Activated naive CD8-positive, alpha-beta T cell treated with anti-CD3 and anti-CD28 coated beads for 36 hours (primary cell): ENCODE measurements at places on chromosomes 11 and 22. TPM values are rescaled to one million over a fixed set of nuclear protein-coding genes. Genes with fewer than 3 reads are reported as not detected.

DNA sequence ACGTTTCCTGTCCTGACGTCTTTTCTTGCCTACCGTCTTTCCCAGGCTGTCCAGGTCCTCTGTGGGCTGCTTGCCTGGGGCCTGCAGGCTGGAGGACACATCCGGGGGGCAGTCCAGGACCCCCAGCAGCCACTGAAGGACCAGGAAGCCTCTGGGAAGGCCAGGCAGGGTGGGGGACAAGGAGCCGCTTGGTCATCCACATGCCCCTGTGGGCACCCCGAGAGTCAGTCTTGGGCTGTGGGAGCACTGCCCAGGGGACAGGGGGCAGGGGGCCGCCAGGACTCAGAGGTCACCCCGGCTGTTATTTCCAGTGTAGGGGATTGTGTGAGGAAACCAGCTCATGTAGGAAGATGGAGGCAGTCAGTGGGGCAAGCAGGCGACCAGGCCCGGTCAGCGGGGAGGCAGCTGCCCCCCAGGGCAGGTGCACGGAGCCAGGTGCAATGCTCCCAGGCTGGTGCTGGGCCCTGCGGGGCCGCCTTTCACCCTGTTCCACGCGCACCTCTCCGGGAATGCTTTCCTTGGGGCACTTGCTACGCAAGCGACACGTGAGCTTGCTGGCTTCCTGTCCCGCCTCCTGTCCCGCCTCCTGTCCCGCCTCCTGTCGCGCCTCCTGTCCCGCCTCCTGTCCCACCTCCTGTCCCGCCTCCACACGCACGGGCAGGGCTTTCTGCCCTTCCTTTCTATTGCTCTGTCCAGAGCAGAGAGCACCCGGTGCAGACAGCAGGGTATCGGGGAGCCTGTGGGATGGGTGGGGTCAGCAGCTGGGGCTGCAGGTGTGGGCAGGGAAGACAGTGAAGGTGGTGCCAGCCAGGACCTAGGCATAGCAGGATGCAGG lies 39.5 kb downstream of the MUC5B start:
- DNase-seq, result peak; percentile 89
- H3K27ac ChIP-seq, result peak overlapping the region; percentile 89
- no peaks in the 10 kb centered on the region for H3K27me3 ChIP-seq
- peak overlapping the region; percentile 84 for H3K4me3 ChIP-seq

CD82 gene
- 343 TPM for total RNA-seq

DNA sequence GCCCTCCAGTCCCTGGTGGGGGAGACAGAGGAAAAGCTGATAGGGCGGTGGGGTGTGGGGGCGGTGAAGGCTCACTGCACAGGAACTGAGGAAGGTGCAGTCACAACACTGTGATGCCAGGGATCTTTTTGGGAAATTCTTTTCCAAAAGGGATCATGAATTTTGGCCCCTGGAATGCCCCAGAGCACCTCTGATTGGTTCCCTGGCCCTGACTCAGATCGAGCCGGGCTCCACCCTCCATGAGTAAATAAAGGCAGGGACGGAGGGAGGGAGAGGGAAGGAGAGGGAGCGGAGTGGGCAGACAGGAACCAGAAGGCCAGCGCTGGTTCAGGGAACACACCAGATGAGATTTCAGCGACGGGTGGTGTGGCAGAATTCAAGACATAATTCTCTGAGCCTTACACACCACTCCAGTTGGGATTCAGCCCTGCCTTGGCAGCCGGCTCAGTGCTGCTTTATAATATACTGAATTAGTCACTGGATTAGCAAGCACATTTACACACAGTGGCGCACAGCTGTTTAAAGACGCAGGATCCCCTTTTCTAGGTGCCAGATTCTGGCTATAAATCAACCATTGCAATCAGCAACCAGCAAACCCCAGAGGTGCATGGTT lies 80.3 kb downstream of the ETS1 start:
- peaks cover 86% of the 10 kb centered on the region for H3K36me3 ChIP-seq
- H3K4me3 ChIP-seq, result peak overlapping the region; percentile 80
- peak; percentile 49 for DNase-seq
- H3K27me3 ChIP-seq, result no peaks in the 10 kb centered on the region

GRCh38 chr11:113553235-113553634 lies 78.0 kb upstream of the DRD2 start:
- no peaks in the 10 kb centered on the region for H3K36me3 ChIP-seq
- no peak overlapping the region for H3K4me3 ChIP-seq
- H3K4me1 ChIP-seq, result no peaks in the 10 kb centered on the region
- DNase-seq, result no peak

DEPDC7 gene
- 3.4 TPM for total RNA-seq

- H3K4me3 ChIP-seq, result peak overlapping the region; percentile 88
- H3K27ac ChIP-seq, result peak overlapping the region; percentile 89
- DNase-seq, result no peak
- peaks cover 58% of the 10 kb centered on the region for H3K4me1 ChIP-seq
- H3K27me3 ChIP-seq, result no peaks in the 10 kb centered on the region
These were observed 2.9 kb downstream of the BCR start for GRCh38 chr22:23183061-23183698.

HEPN1 gene
- not detected for total RNA-seq

DNA sequence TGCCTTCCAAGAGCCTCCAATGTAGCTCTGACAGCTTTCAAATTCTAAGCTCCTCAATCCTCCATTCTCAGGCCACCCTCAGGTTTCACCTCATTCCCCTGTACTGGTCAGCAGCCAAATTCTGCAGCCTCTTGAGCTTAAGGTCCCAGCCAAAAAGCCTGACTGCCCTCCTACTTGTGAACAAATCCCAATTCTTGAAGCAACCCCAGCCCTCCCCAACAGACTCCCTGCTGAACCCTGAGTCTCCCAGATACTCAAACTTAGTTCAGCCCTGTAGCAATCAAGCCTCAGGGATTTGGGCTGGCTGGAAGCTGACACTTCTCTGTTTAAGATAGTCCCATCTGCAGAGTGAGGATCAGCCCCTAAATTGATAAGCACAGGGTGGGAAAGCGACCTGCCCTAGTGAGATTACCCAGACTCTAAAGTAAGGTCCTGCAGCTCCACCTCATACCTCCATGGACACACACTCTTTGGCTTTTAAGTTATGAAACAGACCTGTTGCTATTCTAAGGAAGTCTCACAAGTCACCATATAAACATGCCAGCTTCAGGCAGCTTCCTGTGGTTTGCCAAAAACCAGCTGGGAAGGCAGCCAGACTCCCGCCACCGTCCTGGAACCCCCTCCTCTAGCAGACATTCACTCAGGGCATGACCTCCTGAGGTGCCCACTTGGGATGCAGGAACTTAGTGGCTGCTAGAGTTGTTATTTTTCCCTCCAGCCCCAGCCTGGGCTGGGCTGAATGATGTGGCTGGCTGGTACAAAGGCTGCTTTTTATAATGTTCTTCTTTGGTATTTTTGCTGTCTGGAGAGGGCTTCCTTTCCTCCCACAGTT lies 82.5 kb upstream of the PICALM start:
- H3K4me1 ChIP-seq, result peaks cover 17% of the 10 kb centered on the region
- no peak overlapping the region for H3K4me3 ChIP-seq
- no peak for DNase-seq
- no peaks in the 10 kb centered on the region for H3K27me3 ChIP-seq
- H3K36me3 ChIP-seq, result no peaks in the 10 kb centered on the region

OR4A16 gene
- not detected for total RNA-seq

- peaks cover 11% of the 10 kb centered on the region for H3K36me3 ChIP-seq
- H3K4me3 ChIP-seq, result no peak overlapping the region
- H3K27me3 ChIP-seq, result no peaks in the 10 kb centered on the region
- no peak overlapping the region for H3K27ac ChIP-seq
- H3K4me1 ChIP-seq, result peaks cover 1% of the 10 kb centered on the region
- DNase-seq, result no peak
These were observed 7.4 kb downstream of the RAB38 start for GRCh38 chr11:88167853-88168252.

GRCh38 chr11:2482745-2483144 lies 37.9 kb downstream of the KCNQ1 start:
- H3K27me3 ChIP-seq, result no peaks in the 10 kb centered on the region
- H3K27ac ChIP-seq, result no peak overlapping the region
- H3K4me1 ChIP-seq, result peaks cover 24% of the 10 kb centered on the region
- no peak for DNase-seq

DNA sequence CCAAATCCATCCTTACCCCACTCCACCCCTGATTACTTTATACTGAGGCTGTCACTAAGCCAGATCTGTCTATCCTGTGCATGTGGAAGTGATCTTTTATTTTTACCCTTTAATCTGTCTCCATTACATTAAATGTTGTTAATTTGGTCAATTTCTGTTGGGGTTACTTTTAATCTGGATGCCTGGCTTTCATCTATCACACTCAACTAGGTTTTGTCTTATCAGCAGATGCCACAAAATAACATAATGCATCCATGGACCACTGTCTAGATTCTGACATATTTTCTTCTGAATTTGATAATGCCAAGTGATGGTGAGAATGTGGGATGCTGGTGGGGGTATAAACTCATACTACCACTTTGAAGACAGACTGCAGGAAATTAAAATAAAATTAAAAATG lies 108.4 kb downstream of the FDX1 start:
- DNase-seq, result no peak
- peaks cover 4% of the 10 kb centered on the region for H3K27me3 ChIP-seq
- H3K36me3 ChIP-seq, result no peaks in the 10 kb centered on the region

SMARCB1 gene
- 94.3 TPM for total RNA-seq
